Stimulated activated CD8-positive, alpha-beta memory T cell treated with anti-CD3 and anti-CD28 coated beads, Interleukin-4, amount 100 ng/mL, for 1 hour (primary cell): ENCODE measurements at places on chromosomes 6 and 20.

- DNase-seq = no peak
Measured at GRCh38 chr6:119446609-119447008, 97.0 kb upstream of the MAN1A1 start.

DNA sequence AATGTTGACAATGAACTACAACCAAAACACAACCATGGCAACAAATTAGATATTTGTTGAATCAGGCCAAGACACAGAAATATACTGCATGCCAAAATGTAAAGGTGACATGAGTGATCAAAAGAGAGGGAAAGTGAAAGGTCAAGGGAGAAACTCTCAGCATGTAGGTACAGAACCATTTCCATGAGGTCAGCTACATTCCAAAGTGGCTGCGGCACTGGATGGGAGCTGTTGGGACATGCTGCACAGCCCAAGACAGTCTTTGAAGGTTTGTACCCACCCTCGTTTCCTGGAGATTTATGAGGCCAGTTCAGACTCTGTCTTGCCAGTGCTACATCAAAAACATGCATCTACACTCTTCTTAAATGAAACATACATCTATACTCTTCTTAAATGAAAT lies 579.9 kb downstream of the BMP2 start:
- no peak for DNase-seq

GRCh38 chr6:129188795-129189194 lies 305.9 kb downstream of the LAMA2 start:
- no peak for DNase-seq

- no peak for DNase-seq
Measured at GRCh38 chr6:106084989-106085691, 996 bp upstream of the PRDM1 start.

GRCh38 chr20:4297127-4297826 lies 281.9 kb upstream of the RNF24 start:
- no peak for DNase-seq

DNA sequence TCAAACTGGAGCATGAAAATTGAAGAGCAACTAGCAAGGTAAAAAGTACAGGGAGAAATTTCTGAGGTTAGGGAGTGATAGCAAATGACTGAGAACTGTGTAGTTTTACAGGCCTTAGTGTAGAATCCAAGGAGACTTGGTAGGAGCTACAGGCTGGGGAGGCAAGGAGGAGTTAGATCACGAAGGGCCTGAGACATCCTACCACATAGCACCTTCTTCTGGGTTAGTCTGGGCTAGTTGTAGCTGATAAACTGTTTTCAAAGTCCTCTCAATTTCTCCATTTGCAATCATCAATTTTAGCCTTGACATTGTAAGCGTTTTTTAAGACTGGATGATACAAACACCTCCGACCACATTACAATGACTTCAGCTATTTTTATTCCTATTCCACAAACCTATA lies 209.7 kb downstream of the TMEM200A start:
- DNase-seq = no peak

- DNase-seq = no peak
Measured at GRCh38 chr20:9916761-9917160, 77.9 kb upstream of the PAK5 start.

GRCh38 chr20:62156254-62156556 lies 12.6 kb downstream of the SS18L1 start:
- DNase-seq = no peak

GRCh38 chr6:146916435-146917025 lies 287.7 kb upstream of the STXBP5 start:
- DNase-seq = no peak

DNA sequence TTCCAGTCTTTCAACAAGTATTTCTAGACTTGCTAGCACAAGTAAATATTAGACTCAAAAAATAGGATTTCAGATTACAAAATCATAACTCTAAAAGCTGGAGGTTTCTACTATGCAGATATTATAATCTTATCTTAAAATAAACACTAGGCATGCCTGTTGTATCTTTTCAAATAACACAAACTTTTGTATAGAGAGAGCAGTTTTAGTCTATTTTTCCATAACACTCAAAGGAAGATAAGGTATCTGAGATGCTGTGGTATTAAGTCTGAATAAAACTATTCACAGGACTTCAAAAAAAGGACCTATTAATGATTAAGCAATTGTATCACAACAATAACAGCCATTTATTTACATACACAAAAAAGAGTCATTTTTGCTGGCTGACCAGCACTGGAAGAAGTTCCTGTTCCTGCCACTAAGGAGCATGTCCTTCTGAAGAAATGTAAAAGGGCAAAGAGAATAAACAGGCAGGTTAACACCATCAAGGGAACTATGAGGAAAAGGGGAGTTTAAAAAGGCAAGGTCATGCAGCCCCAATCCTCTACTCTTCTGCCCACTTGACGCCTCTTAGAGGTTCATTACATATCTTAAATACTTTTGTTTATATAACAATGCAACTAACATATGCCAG lies 39.4 kb downstream of the REPS1 start:
- DNase-seq = no peak

GRCh38 chr20:46992640-46993035 lies 98.0 kb downstream of the EYA2 start:
- DNase-seq = no peak

GRCh38 chr6:101534386-101534785 lies 140.9 kb downstream of the GRIK2 start:
- no peak for DNase-seq

DNA sequence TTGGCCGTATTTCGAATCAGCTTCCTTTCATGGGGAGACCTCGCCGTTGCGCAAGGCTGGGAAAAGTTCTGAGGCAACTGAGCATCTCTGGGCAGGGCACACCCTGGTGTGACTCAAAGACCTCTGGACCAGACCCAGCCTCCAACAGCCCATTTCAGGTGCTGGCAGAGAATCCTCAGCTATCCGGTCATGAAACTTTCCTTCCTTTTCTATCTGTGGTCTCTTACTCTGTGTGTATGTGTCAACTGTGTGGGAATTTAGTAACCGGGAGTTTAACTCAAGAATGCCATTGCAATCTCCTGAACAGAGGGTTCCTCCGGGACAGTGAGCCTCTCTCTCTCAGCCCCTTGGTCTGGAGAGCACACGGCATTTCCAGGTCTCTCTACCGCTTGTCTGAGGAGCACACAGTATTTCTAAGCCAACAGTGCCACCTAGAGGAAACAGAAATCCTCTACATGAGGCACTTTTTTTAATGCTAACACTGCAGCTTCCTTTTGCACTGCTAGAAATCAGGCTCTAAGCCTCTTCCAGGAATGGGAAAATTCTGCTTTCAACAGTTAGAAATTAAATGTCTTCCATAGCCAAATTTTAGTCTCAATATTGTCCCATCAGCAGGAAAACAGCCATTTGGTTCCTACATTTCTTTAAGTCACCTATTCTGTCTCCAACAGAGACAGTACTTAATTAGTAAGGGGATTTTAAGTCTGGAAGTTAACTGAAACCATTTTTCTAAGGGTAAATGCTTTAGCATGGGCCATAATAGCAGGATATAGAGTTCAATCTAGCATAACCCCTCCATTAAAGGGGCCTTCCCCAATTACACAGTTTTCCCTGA lies 32.7 kb downstream of the PLN start:
- DNase-seq = no peak

- peak; percentile 32 for DNase-seq
Measured at GRCh38 chr6:16331384-16332174, 93.2 kb downstream of the GMPR start.
